ENCODE measurements at places on chromosomes 4 and X.

GRCh38 chrX:24023972-24024669 lies 2.9 kb downstream of the KLHL15 start:
- DNase-seq = no peak

DNA sequence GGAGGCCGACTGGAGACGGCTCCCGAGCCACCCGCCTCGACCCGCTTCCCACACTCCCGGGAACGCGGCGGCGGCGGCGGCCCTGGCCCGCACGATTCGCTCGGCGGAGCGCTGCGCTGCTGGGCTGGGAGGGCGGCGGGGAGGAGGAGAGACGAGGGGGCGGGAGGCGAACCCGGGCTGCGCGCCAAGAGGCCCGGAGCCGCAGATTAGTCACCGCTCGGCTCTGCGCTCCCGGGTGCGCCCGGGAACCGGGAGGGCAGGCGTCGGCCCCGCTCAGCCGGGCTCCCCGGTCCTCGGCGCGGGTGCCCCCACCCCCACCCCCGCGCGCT lies 11.2 kb upstream of the BCOR start:
- DNase-seq = peak; percentile 71

GRCh38 chr4:184457535-184458249 lies 16.7 kb downstream of the IRF2 start:
- DNase-seq = no peak

- no peak for DNase-seq
Observed at GRCh38 chrX:20300822-20301221, 34.1 kb upstream of the RPS6KA3 start.

DNA sequence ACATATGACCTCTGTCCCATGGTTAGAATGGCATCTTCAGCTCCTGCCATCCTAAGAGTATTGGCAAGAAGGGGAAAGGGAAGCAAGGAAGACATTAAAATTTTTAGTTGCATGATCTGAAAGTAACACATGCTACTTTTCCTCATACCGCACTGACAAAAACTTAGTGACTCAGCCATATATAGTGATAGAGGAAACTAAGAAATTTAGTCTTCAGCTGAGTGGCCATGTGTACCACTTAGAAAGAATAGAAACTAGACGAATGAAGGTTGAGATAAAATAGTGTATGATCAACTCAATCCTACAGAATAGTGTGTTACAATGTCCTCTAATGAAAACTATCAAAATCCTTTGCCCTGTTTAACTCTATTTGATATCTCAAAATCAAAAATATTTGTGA lies 164.1 kb downstream of the PPP3CA start:
- DNase-seq = no peak

- no peak for DNase-seq
Observed at GRCh38 chr4:140515423-140515822, 8.5 kb upstream of the ELMOD2 start.

DNA sequence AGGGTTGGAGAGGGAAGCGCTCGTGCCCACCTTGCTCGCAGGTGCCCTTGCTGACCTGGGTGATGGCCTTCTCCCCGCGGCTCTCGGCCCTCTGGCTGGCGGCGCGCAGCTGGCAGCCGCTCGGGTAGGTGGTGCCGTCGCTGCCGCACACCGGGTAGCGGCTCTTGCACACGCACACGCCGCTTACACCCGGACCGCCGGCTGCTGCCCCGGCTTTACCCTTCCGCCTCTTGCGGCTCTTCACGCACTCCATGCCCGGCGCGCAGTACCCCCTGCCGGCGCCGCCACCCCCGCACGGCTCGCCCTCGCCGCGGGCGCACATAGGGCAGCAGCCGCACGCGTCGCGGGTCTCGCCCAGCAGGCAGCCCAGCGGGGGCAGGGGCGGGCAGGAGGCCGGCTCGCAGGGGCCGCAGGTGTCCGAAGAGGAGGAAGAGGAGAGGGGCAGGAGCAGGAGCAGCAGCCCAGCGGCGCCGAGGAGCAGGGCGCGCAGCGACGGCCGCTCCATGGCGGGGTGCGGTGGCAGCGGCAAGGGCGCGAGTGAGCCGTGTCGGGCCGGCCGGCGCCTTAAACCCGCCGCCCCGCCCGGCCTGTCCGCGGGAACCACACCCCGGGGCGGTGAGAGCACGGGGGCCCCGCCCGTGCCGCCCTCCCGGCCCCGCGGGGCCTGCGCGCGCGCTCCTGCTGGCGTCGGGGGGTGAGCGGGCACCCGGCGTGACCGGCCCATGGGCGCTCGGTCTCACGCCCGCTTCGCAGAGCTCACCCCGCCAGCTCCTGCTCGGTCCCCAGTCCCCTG lies at the start of gene IGFBP7:
TSS of gene IGFBP7 (minus strand) at position 539 of the 793 bp plus-strand sequence. CDS start at position 505, 34 bp downstream.
- peak; percentile 11 for DNase-seq

DNA sequence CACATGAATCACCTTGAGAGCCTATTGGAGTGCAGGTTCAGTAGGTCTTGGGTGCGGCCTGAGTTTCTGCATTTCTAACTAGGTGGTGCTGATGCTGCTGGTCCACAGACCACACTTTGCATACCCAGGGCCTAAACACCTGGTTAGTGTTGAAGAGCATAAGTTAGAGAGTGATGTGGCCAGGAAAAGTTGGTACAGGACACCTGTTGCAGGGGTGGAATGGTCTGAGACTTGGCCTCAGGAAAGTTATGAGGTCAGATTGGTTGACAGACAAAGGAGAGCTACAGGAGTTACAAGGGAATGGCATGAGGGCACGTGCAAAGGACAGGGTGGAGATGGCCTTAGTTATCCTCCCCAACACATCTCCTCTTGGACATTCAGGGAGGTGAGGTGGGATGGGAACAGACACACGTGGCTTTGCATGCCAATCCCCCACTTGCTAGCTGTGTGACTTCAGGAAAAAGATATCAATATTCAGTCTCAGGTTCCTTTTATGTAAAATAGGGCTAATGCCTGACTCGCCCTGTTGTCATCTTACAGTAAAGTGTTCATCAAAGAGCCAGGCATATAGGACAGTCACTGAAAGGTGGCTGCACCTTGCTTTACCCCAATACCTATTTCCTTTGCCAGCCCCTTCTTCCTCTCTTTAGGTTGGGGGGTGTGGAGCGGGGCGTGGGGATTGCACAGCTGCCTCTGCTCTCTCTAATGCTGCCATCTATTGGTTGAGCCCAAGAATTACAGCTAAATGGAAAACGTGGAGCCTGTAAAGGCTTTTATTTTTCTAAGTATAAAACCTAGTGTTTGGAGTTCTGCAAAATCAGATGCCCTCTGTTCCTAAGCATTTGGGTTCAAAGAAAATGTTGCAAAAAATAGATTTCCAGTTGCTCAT lies 47.5 kb downstream of the ATG4A start:
- no peak for DNase-seq

GRCh38 chrX:86044216-86044615 lies 3.1 kb downstream of the CHM start:
- no peak for DNase-seq

GRCh38 chr4:186765138-186765537 lies 41.5 kb upstream of the FAT1 start:
- no peak for DNase-seq

GRCh38 chr4:63583007-63583406 lies 826.2 kb downstream of the TECRL start:
- DNase-seq = no peak

DNA sequence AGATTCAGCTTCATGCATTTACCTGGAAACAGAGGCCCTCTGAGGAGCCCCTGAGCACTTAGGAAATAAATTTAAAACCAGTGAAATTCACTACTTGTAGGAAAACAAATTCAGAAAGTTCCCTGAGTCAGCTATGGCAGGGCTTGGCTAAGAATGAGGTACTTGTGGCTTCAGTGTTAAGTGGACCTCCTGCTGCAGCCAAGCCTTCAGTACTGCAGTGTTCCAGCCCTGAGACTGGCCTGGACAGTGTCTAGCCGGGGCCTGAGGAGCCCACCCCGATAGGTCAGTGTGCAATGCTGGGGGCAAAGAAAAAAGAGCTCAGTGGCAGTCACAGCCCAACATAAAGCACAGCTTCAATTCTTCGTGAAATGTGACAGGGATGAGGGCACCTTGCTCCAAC lies 41.9 kb downstream of the F11 start:
- no peak for DNase-seq

DNA sequence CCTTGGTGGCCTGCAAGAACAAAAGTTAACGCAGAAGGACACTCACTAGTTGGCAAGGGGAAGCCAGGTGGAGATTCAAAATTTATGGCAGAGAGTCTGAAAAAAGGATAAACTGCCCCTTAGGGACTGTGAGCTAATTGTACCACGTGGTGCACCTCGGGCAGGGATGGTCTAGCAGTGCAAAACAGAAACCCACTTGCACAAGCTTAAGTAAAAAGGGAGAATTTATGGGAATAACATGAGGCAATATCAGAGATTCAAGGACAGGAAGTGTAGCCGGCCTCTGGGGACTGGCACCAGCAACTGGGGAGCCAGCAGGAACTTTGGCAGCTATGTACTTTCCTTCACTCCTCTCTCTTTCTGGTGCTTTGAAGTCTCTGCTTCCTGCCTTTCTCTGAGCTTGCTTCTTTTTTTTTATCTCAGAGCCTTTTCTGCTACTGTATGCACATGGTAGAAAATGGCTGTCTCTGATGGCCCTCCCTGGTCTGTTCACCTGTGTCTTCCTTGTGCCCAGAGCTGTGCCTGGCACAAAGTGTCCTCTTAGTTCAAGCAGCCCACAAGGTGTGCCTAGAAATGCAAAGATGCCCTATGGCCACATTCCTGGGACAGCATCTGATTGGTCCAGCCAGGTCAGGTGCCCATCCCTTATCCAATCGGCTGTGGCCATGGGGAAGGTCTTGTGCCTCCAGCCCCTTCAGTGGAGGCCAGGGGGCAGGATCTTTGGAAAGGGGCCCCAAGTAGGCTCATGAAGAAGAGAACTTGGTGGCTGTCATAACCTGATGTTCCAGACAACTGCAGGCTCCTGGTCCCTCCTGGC lies 114.8 kb upstream of the ATP6AP2 start:
- DNase-seq = no peak

- no peak for DNase-seq
Observed at GRCh38 chr4:85762529-85762871, 287.6 kb downstream of the ARHGAP24 start.

DNA sequence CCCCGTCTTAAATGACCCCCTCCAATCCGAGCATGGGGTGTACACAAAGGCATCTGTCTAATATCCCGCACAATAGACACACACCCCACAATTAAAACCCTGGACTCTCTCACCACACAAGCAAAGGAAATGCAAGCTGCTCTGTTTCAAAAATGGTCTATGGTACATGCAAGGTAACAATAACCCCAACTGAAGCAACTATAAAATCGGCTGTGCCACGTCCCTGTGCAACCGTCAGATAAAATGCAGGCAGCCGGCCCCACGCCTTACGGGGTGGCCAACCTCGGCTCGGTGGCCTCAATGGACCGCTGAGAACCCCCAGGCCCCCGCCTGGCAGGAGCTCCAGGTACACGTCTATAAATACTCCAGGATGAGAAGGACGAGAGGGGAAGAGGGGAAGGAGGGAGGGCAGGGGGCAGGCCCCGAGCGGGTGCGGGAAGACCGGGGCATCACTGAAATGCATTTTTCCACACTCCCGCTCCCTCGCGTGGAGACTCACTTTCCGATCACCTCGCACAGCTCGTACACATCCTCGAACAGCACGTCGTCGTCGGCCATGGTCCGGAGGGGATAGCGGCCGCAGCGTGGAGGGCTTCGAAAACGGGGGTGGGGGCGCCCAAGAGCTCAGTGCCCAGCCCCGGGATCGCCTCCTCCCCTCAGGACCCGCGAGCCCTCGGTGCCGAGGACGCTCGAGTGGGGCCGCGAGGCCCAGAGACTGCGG lies 763 bp downstream of the CASK start:
- peak; percentile 23 for DNase-seq

DNA sequence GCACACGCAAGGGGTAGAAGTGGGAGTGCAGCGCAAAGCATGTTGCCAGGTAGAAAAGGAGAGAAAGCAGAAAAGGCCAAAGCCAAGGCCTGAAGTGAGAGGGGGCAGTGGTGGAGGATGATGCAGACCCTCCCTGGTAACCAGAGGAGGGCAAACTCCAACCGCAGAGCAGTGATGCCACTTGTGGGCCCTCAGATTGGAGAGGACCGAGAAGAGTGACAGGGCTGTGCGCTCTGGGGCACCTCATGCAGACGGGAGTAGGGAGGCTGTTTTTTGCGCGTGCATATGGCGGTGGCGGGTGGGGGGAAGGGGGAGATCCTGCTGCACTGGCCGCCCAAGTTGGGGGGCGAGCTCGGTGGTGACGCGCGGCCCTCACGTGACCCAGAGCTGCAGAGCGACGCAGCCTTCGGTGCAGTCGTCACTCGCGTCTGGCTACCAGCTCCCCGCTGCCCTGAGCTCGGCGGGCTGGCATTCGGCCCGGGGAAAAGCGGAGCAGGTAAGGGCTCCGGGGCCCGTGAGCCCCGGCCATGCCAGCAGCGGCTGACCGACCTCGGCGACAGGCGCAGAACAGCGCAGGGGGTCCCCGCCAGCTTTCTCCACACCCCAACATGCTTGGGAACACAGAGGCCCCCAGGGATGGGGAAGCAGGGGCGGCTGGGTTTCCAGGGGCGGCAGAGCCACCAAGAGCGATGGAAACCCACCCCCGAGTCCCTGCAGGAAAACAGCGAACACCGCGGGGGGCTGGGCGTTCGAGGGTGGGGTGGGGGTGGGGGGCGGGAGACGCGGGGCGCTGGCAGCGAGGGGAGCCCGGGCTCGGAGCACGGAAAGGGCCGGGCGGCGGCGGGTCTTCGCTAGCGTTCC lies at the start of gene BEX3:
TSS of gene BEX3 (plus strand) at position 421 of the 861 bp plus-strand sequence. CDS start 984 bp downstream, outside the sequence.
- peak; percentile 38 for DNase-seq

DNA sequence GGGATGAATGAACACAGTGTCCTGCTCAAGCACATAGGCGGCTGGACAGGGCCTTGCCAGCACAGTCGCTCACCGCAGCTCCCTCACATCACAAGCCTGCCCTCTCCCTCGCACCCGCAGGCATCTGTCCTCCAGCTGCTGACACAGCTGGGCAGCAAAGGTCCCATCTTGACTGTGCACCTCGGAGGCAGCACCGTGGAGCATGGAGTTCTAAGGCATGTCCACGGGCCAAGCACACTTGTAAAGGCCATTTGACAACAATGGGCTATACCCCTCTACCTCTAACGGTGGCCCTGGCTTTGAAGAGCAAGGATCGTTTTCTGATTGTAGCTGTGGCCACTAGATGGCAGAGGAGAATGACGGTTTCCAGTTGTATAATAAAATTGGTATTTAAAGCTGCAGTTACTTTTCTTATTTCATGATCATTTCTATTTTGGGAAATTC lies 53.8 kb downstream of the APLN start:
- DNase-seq = peak; percentile 36

GRCh38 chrX:45722471-45722870 lies 521.8 kb upstream of the DIPK2B start:
- DNase-seq = no peak

DNA sequence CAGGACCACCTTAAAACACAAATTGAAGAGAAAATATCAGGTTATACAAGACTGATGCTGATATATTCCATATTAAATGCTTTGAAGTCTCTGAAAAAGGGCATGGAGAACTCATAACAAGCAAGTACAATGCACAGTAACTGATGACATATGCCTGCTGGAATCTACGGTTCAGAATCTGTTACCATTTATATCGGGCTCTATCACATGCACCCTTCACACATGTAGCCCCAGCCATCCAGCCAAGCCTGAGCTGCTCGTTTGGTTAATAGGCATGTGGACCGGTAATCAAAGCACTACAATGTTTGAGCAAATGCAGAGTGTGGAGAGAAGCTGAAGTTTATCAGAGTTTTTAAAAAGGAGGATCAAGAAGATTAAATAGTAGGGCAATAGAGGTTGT lies 11.8 kb downstream of the COMMD8 start:
- DNase-seq = no peak

- no peak for DNase-seq
Observed at GRCh38 chr4:52946855-52947254, 84.7 kb downstream of the RASL11B start.

GRCh38 chr4:147328756-147329446 lies 152.0 kb upstream of the EDNRA start:
- DNase-seq = no peak
